Right renal pelvis (tissue), 4 donors: ENCODE measurements at places on chromosomes 13 and 19.

DNA sequence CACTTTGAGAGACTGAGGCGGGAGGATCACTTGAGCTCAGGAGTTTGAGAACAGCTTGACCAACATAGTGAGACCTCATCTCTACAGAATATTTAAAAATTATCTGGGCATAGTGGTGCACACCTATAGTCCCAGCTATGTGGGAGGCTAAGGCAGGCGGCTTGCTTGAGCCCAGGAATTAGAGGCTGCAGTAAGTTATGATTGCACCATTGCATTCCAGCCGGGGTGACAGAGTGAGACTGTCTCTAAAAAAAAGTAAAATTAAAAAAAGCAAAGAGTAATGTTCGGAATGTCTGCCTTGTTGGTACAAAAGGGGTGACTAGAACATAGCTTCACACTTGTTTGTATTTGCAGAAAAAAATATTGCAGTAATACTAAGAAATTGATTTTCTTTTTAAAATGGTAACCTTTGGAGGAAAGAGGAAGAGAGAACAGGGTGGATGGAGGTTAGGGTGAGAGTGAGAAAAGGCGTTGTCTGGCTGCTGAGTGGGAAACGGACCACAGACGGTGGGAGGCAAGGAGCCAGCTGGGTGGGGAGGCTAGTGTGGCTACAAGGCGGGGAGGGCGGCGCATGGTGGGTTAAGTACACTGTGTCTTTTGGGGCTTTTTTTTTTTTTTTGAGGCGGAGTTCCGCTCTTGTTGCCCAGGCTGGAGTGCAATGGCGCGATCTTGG lies 10.2 kb downstream of the PPP1R14A start:
- DNase-seq: no peak

DNA sequence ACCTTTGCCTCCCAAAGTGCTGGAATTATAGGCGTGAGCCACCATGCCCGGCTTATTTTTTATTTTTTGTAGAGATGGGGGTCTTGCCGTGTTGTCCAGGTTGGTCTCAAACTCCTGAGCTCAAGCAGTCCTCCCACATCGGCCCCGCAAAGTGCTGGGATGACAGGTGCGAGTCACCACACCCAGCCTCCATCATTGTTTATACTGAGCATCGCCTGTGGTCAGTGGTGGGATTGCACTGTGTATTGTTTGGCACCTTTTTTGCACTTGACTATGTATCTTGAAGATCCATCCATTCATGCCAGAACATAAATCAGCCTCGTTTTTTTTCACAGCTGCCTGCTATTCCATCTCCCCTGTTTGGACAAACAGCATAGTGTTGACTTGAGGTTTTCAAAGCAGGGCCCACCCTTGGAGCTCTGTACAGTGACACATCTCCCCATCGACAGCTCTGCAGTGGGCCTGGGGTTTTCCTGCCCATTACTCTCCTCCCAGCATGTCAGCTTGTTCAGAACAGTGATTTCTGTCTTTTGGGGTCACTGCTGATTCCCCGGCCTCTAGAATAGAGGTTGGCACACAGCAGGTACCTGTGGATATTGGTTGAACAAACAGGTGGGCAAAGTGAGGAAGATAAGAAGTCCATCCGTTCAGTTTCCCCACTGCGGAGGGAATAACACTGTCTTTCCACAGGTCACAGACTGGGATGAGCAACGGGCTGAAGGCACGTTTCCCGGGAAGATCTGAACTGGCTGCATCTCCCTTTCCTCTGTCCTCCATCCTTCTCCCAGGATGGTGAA lies 8.2 kb upstream of the UPK1A start:
- no peak for DNase-seq

GRCh38 chr19:35695895-35696422 lies 8.4 kb upstream of the ZBTB32 start:
- DNase-seq: no peak

DNA sequence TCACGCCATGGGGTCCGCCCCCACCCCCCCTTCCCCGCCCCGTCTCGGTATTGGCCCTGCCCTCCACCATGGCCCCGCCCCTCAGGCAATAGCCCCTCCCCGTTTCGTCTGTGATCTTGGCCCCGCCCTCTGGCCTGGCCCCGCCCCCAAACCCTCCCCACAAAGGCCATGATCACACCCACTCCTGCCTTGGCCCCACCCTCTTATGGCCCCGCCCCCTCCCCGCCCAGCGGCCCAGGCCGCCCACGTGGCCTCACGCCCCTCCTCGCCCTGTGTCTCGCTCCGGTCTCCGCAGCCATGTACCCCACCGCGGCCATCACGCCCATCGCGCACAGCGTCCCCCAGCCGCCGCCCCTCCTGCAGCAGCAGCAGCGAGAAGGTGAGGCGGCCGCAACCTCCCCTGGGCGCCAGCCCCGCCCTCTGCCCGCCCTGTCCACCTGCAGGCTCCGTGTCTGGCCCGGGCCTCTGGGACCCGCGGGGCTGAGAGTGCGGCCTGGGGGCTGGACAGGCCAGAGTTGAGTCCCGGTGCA lies 61.3 kb downstream of the CELF5 start:
- DNase-seq: no peak

GRCh38 chr13:75202981-75203380 lies 279.0 kb downstream of the TBC1D4 start:
- DNase-seq: no peak
